Right lobe of liver (tissue), 6 donors: ENCODE measurements at places on chromosomes 2 and 18. TPM values are rescaled to one million over a fixed set of nuclear protein-coding genes. Genes with fewer than 3 reads are reported as not detected.

Gene DSG3
- total RNA-seq: not detected

Gene NOSTRIN
- total RNA-seq: 7.4 TPM

GRCh38 chr2:201996006-201996405 lies 37.6 kb upstream of the FZD7 start:
- H3K4me3 ChIP-seq: no peak overlapping the region
- H3K27me3 ChIP-seq: no peaks in the 10 kb centered on the region
- no peaks in the 10 kb centered on the region for H3K4me1 ChIP-seq

GRCh38 chr2:202529389-202529788 lies 105.4 kb upstream of the FAM117B start:
- H3K4me3 ChIP-seq: no peak overlapping the region
- H3K36me3 ChIP-seq: no peaks in the 10 kb centered on the region
- H3K4me1 ChIP-seq: peaks cover 12% of the 10 kb centered on the region
- H3K27me3 ChIP-seq: no peaks in the 10 kb centered on the region
- H3K27ac ChIP-seq: no peak overlapping the region
- DNase-seq: no peak

DNA sequence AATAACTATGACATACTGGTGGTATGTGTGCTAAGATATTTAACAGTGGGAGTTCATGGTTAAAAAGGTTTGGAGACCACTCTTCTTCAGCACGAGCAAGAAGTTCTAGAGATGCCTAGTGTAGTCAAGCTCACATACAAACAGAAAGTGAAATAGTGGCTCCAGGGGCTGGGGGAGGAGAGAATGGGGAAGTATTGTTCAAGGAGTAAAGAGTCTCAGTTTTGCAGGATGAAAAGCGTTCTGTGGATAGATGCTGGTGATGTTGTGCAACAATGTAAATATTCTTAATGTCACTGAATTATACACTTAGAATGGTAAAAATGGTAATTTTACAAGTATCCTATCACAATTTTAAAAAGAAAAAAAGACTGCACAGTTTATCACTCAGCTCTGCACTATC lies 29.0 kb upstream of the EPAS1 start:
- H3K27me3 ChIP-seq: no peaks in the 10 kb centered on the region
- DNase-seq: no peak
- no peak overlapping the region for H3K4me3 ChIP-seq
- no peak overlapping the region for H3K27ac ChIP-seq

DNA sequence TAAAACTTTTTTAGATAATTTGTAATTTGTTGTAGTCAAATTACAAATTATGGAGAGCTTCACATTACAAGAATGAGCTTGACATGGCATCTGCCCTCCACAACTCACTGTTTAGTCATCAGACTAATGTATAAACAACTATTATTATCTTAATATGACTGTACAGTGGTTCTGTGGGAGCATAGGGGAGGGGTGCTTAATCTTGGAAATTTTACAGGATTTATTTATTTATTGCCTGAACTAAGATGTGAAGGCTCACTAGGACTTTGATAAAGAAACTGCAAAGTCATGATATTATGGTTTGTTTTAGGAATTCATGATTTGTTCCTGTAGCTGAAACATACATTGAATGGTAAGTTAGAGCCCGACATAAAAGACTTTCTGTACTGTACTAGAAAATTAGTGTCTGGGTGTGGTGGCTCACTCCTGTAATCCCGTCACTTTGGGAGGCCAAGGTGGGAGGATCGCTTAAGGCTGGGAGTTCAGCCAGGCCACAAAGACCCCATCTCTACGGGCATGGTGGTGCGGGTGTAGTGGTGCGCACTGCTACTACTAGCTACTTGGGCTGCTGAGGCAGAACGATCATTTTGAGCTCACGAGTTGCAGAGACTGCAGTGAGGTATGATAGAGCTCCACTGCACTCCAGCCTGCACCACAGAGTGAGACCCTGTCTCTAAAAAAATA lies 2.1 kb downstream of the MARCHF7 start:
- peaks cover 2% of the 10 kb centered on the region for H3K36me3 ChIP-seq
- H3K27me3 ChIP-seq: no peaks in the 10 kb centered on the region
- H3K27ac ChIP-seq: no peak overlapping the region
- DNase-seq: no peak
